Activated CD4-positive, alpha-beta T cell treated with anti-CD3 and anti-CD28 coated beads, Interleukin-2, amount 10 ng/mL, durations not matched to agents 7 days and 5 days (primary cell): ENCODE measurements at places on chromosomes 6 and 20. TPM values are rescaled to one million over a fixed set of nuclear protein-coding genes. Genes with fewer than 3 reads are reported as not detected.

DNA sequence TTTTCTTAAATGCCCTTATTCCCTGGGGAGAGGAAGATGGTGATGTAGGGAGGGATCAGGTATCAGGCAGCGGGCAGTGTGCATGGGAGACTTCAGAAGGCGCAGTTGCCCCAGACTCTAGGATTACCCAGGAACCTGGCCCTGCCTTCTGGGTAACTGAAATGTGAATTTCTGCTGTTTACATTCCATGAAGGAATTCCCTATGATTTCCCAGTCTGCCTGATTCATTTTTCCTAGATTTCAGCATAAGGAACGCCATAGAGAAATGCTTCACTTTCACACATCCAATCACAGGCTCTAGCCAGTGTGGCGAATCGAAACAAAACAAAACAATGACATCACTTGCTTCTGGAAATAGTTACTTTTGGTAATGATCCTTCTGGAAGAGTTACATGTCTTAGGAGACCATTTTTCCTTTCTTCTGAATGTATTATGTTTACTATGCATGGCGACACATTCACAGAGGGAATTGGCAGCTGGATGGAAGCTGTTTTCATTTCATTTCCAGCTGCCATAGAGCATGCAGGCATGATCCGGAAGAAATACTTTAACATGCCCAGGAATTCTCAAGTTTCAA lies 33.3 kb downstream of the LRP11 start:
- H3K4me3 ChIP-seq, result no peak overlapping the region
- H3K27me3 ChIP-seq, result no peaks in the 10 kb centered on the region
- no peak for DNase-seq

Gene TREML1
- not detected for total RNA-seq

Gene GSTA2
- not detected for total RNA-seq

Gene TP53TG5
- total RNA-seq, result not detected

- H3K4me1 ChIP-seq, result no peaks in the 10 kb centered on the region
- no peak for DNase-seq
- no peaks in the 10 kb centered on the region for H3K27me3 ChIP-seq
- H3K36me3 ChIP-seq, result no peaks in the 10 kb centered on the region
These were observed 587.9 kb upstream of the FLRT3 start for GRCh38 chr20:14925300-14925699.

Gene LY6G6F
- total RNA-seq, result not detected

GRCh38 chr20:3174442-3175261 lies 1.3 kb upstream of the LZTS3 start:
- H3K27ac ChIP-seq, result no peak overlapping the region
- peaks cover 4% of the 10 kb centered on the region for H3K36me3 ChIP-seq
- H3K4me1 ChIP-seq, result peaks cover 15% of the 10 kb centered on the region
- no peak for DNase-seq

Gene GUCA1A
- total RNA-seq, result not detected

DNA sequence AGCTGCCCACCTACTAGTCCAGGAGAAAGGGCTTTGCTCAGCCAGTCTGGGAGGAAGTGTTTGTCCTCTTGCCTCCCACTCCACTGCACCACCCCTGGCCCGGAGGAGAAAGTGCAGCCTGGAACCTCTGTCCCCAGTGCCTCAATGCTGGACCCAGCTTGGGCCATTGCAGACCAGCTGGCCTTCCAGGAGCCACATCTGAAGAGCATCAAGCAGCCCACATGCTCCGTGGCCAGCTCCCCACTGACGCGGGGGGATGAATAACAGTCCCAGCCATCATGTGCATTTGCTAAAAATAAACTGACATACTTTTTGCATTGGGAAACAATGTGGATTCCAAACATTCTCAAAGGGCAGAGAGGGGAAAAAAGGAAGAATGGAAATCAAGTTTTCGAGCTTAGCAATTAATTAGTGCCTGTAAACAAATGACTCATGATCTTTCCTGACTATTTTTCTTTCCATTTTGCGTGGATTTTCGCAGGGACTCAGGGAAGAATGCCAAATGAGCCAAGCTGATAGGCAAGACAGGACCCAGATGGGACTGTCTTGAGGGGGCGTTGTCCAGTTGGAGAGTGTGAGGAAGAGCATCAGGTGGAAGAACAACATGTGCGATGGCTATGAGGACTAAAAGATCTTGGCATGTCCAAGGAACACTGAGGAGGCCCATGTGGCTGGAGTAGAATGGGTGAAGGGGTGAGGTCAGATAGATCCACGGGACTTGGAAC lies 34.1 kb downstream of the CEBPB start:
- no peaks in the 10 kb centered on the region for H3K36me3 ChIP-seq
- no peak for DNase-seq
- no peak overlapping the region for H3K4me3 ChIP-seq
- H3K27me3 ChIP-seq, result no peaks in the 10 kb centered on the region
- H3K4me1 ChIP-seq, result peaks cover 12% of the 10 kb centered on the region
- H3K27ac ChIP-seq, result no peak overlapping the region

Gene TRIM38
- 27.6 TPM for total RNA-seq

DNA sequence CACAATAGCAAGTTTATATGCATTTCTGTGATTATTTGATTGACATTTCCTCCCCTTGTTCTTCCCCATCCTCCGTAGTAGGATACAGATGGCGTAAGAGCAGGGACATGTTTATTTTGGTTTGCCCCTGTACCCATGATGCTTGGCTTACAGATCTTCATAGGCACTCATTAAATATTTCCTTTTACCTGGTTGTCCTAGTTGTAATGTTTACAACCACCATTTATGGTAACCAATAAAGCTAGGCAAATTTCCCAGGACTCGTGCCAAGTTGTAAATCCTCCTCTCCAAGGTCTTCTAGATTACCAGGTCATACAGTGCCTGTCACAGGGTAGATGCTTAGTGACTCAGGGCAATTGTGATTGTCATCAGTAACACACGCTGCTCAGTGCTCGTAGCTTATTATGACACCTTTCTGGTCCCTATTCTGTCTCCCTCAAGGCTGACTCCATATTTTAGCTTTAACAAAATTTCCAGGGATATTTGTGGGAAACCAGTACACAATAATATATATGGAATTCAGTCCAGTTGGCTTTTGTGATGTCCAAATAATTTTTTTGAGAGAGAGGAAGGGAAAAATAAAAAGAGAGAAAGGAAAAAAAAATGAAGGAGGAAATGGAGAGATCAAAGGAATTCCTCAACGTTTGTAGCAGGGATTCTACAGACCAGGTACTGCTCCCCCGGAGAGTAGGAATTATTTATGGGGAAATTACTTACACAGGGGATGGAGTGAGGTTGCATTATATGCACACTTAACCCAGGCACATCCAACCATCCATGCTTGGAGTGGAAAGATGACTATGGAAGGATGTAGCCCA lies 24.6 kb downstream of the CYP24A1 start:
- DNase-seq, result no peak
- H3K4me1 ChIP-seq, result no peaks in the 10 kb centered on the region
- no peak overlapping the region for H3K4me3 ChIP-seq
- no peaks in the 10 kb centered on the region for H3K36me3 ChIP-seq

DNA sequence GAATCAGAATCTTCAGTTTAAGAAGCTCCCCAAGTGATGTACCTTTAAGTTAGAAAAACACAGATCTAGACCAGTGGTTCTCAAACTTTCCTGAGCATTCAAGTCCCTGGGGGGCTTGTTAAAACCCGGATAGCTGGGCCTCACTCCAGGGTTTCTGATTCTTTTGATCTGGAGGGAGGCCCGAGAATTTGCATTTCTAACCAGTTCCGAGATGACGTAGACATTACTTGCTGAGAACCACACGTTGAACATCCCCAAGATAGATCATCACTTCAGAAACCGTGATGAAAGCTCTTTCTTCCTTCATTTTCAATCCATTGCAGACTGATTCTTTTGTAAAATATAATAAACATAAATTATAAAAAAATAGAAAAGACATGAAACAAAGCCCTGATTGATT lies 40.7 kb upstream of the KIF16B start:
- no peak for DNase-seq
- H3K4me3 ChIP-seq, result no peak overlapping the region
- no peaks in the 10 kb centered on the region for H3K36me3 ChIP-seq
- H3K27me3 ChIP-seq, result no peaks in the 10 kb centered on the region

Gene SYTL3
- total RNA-seq, result 26.9 TPM

Gene MYMX
- not detected for total RNA-seq

DNA sequence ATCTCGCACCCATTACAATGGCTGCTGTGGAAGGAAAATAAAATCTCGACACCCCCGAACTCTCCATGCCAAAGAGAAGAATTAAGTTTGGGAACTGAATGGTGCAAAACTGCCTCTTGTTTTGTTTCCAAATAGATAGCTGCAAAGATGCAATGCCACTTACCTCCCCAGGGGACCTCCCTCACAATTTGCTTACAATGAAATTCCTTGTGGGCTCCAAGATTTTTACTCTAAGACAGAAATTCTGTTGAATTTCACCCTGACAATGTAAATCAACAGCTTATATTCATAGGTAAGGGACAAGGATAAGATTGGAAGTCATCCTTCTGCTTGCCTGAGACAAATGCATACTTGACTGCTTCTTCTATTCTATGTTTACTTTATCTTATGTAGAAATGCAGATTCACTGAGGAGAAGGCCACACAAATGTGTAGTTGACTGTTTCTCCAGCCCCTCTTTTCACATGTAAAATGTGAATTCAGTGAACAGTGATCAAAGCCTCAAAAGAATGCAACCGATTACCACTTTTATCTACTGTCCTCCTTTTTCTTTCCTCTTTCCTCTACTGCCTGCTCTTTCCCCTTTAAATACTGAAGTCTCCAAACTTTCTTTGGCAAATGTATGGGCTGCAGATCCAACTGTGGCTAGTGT lies 36.6 kb downstream of the ADGRF4 start:
- no peak overlapping the region for H3K4me3 ChIP-seq
- peaks cover 4% of the 10 kb centered on the region for H3K27me3 ChIP-seq
- DNase-seq, result no peak
- no peaks in the 10 kb centered on the region for H3K4me1 ChIP-seq
- H3K27ac ChIP-seq, result no peak overlapping the region
- H3K36me3 ChIP-seq, result no peaks in the 10 kb centered on the region

Gene MTFR2
- 26.3 TPM for total RNA-seq
